ENCODE measurements at places on chromosomes 4 and X.

DNA sequence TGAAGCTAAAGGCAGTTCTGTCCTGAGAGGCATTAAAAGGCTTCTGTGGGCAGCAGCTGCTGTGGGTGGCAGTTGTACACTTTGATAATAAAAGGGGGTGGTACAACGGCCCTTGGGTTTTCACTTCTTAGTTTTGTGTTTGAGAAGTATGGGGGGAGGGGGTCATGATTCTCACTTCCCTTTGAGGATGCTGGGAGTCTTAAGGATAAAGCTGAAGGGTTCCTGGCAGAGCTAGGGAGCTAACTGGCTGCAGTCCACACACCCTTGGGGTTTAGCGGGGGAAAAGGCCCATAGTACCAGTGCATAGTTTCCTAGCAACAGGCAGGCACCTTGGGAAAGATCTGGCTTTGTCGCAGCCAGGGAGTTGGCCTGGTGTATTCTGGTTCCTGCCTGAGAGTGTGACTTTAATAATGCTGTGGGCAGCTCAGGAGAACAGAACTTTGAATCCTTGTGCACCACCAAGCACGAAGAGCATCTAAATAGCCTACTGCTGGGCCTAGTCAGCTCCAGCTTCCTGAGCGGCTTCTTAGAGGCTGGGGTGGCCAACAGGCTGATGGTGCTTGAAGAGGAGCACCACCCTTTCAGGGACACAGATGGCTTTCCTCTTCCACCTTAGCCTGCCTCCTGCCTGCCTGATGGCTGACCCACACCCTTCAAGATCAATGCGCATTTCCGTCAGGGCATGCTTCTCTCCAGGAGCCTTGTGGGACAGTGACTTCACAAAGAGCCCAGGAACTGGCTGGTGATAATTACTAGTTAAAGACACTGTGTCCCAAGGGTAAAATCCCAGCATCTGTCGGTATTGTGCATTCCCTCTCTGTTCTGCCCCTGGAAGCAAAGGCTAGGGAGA, 12.5 kb downstream of the ZBTB33 start:
- no peak for DNase-seq

GRCh38 chr4:85798012-85798770, 323.2 kb downstream of the ARHGAP24 start:
- DNase-seq, result no peak

DNA sequence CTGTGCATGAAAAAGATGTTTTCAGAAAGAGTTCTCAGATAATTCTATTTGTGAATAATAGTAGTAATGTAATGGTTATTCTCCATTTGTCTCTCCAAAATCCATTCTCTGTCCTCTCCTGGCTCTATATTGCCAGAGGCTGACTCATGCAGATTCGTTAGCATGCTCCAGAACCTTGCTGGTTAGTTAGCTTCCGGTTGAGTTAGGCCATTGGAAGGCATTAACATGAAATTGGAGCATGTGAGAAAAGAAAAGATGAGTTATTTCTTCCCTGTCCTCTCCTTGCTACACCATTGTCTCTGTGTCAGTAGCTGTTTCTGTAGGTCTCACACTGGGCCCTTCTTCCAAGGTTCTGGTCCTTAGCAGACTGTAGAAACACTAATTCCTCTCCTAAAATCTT, 23.5 kb upstream of the PRDM8 start:
- DNase-seq, result no peak

DNA sequence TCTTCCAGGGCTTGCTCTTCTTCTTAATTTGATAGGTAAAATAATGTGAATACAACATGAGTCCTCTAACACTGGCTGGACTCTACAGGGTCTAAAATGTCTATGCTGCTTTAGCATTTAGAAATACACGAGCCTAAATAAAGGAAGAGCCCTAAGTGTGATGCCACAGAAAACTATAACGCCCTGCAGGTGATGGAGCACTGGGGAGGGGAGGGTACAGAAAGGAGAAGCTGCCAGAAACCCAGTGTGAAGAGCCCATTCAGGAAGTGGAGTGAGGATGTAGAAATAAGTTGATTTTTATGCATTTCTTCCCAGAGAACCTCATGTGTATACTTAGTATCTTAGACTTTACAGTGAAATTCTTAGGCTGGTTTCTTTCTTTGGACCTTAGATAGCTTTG, 83.4 kb downstream of the TNIP2 start:
- no peak for DNase-seq

GRCh38 chr4:121213940-121214339, 49.8 kb upstream of the TNIP3 start:
- no peak for DNase-seq

Measured in head of caudate nucleus (tissue), 42 donors.